ENCODE measurements at places on chromosomes 7 and 10.

- no peak for DNase-seq
Observed at GRCh38 chr10:18659819-18660535, 746 bp downstream of the ARL5B start.

GRCh38 chr10:51270936-51271530 is 196.7 kb downstream of the PRKG1 start:
- no peak for DNase-seq

GRCh38 chr10:79066411-79067240 is 2.1 kb upstream of the ZMIZ1 start:
- no peak for DNase-seq

DNA sequence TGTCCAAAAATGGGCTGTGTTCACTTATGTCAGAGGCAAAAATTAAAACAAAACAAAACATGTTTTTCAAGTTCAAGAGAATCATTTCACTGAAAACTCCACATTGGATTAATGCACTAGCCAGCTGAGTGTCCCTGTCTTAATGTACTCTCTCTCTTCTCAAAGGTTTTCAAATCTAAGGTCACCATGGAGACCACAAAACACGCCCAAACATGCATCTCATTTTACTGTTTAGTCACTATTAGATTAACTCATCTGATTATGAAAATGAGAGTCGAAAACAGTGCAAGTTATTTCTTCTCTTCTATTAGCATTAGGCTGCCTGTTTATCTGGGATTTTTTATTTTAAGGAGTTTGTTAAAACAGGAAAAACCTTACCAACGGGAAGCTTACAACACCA is 70.8 kb upstream of the ASAH2 start:
- no peak for DNase-seq

DNA sequence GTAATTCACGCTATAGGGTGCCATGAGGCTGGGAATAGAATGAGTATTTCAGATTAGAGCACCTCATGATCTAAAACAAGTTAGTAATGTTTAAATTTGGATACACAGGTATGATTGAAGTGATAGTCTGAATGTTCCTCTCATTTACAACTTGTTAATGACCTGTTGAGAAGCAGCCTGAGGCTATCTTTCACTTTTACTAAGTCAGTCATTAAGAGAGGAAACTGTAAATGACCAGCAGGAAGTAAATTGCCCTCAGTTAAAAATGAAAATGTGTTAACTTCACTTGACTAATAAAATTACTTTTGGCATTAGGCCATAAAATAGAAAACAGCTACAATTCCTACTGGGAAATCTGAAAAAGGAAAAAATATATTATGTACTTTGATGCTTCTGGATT is 1042.0 kb downstream of the DNAJB9 start:
- DNase-seq, result no peak

DNA sequence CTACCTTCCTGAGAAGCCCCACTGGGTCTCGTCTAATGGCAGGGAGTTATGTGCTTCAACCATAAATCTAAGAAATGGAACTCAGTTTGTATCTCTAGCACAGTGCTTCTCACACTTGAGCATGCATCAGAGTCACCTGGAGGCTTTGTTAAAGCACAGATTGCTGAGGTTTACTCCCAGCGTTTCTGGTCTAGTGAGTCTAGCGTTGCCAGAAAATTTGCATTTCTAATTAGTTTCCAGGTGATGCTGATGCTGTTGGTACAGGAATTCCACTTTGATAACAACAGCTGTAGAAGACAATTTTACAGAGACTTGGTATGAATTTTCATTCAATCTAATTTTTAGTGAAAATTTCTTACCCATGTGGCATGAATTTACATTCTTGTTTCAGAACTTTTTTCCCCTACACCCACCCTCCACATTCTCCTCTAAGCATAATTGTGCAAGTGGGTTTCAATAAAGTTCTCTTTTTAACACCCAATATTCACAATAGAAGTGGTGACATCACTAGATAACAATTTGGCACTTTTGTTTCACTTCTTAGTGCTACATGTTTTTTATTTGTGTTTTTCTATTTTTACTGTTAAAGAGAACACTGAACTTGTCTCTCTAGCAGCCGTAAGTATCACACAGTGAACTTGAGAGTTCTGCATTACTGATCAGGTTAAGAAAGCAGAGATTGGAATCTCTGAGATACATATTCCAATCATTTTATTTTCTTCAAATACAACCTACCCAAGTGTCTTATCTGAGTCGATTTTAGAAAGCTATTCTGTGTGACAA is 48.4 kb upstream of the BET1 start:
- DNase-seq, result no peak

All from stimulated activated CD4-positive, alpha-beta T cell treated with anti-CD3 and anti-CD28 coated beads, Interleukin-2, amount 100 ng/mL, for 4 hours (primary cell).